Caki2 (cell line): ENCODE measurements at places on chromosomes 5 and 9. TPM values are rescaled to one million over a fixed set of nuclear protein-coding genes. Genes with fewer than 3 reads are reported as not detected.

- DNase-seq = peak; percentile 14
Measured at GRCh38 chr9:116632990-116633838, 53.9 kb upstream of the TRIM32 start.

DNA sequence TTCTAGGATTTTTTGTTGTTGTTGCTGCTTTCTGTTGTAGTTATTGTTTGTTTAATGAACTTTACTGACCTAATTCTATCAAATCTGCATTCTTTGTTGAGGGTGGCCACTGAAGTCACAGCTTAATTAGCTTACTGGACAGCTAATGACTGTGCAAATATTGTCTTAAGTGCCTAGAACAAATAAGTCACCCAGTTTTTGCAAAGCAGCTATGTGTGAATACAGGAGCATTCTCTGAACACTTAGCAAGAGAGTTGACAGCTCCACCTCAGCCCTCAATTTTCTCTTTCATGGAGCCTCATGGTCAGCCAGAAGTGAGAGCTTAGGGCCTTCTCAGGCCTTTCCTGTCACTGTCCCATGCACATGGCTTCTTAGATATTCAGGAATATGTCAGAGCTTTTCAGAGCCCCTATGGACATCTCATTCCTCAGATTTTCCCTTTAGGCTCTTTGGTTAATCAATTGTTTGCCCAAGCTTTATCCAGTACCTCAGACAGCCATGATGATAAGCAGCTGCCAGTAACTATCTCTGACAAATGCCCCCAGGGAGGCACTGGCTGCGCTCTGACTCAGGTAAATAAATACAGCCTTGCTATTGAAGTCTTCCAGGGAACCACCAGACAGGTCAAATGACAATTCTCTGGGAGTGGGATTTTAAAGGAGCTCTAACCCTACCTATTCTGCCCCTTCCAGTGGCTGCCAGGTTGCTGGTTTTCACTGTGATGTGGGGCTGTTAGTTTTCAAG, 241.4 kb upstream of the IL12B start:
- DNase-seq = peak; percentile 20

DNA sequence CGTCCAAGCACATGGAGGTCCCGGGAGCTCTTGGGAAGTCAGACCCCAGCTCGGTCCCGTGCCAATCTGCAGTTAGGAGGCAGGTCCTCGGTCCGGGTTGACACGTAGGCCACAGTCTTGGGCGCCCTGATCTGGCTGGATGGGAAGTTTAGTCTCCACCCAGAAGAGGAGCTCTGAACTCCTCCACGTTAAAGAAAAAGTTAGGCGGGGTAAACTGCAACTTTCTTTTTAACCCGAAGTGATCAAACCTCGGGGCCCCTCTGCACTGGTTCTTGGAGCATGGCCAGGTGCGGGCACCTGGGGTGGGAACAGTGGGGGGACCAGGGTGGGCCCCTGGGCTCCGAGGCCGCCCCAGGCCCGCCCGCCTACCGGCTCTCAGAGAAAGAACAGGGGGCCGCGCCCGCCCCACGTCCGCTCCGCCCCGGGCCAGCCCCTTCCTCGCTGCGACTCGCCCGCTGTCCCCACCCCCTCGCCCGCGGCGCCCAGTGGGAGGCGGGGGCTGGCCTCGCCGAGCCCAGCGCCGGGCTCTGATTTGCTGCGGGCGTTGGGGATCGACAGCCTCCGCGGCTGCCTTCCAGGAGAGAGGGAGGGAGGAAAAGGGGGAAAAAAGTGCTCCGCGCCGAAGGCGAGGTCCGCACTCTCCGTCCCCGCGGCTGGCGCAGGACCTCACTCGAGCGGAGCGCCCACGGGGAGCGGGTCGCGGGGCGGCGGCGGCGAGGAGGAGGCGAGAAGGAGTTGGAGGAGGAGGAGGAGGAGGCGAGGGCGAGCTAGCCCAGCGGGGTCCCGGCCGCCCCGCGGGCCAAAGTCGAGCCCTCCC, at the start of gene COL5A1:
Gene COL5A1 (plus strand): TSS at position 631 of the 817 bp plus-strand sequence. CDS start 385 bp downstream, outside the sequence.
- peak; percentile 90 for DNase-seq

DNA sequence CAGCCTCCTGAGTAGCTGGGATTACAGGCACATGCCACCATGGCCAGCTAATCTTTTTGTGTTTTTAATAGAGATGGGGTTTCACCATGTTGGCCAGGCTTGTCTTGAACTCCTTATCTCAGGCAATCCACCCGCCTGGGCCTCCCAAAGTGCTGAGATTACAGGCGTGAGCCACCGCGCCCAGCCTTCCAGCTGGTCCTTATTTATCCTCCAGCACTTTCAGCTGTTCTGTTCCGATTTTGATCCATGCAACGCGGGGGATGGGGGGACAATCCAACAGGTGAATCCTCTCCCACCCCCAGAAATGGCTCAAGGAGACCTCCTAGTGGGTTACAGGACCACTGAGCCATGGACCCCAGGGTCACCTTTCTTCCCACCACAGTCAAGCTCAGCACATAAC, 14.7 kb upstream of the CDKN2AIPNL start:
- no peak for DNase-seq

DNA sequence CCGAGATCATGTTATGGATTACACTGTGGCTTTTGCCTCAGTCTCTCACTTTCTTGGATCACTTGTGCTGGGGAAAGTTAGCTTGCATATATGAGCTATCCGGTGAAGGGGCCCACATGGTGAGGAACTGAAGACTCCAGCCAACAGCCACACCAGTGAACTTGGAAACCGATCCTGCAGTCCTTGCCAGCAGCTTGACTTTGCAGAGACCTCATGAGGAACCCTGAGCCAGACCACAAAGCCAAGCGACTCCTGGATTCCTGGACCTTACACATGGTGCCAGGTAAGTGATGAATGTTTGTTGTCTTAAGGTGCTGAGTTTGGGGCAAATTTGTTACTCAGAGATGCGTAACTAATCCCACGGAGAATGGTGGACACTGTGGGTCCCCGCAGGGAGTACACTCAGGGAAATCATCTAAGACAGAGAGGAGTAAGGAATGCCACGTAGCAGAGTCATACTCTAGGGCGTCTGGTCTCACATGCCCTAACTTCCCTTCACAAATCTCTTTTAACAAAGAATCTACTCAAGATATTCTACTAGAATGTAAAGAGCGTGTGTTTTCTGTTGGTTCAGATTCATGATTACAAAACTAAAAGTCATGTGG, 76.5 kb upstream of the PJA2 start:
- DNase-seq = no peak

- no peak for DNase-seq
Measured at GRCh38 chr5:14706615-14707021, 42.1 kb downstream of the OTULIN start.

- no peak for DNase-seq
Measured at GRCh38 chr5:58674711-58675110, 91.8 kb downstream of the RAB3C start.

GRCh38 chr5:173720286-173720952, 104.0 kb upstream of the BOD1 start:
- no peak for DNase-seq

- DNase-seq = peak; percentile 6
Measured at GRCh38 chr5:146825033-146825432, 53.5 kb downstream of the PPP2R2B start.

GRCh38 chr5:105993027-105993426, 1677.7 kb downstream of the EFNA5 start:
- DNase-seq = no peak

DNA sequence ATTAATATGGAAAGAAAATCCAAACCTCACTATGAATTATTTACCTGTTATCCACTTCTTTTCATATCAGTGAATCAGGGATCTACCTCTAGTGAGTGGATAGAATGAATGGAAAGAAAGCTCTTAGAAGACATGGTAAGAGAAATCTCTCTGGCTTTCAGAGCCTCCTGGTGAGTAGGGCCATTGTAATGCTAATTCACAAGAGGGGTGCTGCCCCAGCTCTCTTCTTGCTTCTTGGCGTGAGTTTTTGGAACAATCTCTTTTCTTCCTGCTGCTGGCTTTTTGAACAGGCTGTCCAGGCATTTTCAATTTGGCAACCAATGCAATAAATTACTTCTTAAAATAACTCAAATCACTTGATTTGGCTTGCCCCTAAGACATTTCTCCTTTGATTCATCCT, 49.9 kb upstream of the KCNN2 start:
- no peak for DNase-seq

- no peak for DNase-seq
Measured at GRCh38 chr5:52710972-52711596, 76.6 kb upstream of the ITGA1 start.

DNA sequence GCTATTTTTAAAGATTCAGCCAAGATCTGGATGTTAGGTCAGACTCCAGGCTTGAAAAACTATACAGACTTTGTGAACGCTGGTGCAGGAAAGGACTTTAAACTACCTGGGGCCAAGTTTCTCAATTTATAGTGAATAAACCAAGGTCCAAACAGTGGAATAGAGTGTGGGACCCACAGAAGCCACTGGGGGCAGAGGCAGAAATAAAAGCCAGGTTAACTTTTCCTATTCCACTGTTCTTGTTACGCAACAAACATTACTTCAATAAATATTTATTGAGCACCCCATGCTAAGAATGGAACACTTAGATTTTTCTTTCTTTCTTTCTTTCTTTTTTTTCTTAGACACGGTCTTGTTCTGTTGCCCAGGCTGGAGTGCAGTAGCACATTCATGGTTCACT, 11.0 kb upstream of the HAVCR1 start:
- DNase-seq = no peak

GRCh38 chr9:34218446-34218845, 39.6 kb downstream of the UBAP1 start:
- DNase-seq = no peak

DNA sequence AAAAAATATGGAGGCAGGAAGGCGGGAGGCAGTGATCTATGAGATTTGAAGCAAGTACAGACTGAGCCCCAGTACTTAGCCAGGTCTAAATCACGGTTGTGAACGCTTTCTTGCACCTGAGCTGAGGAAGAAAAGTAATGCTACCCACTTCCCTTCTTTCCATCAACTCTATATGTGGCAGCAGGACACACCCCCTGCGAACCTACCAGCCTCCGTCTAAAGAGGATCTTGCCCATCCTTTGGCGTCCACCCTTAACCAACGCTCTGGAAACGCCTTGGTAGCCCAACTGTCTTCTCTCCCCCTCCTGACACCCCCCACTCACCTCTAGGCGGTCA, 545 bp downstream of the HMGCS1 start:
- DNase-seq = no peak

GRCh38 chr9:88307136-88307535, 81.1 kb upstream of the SPIN1 start:
- DNase-seq = no peak

- DNase-seq = no peak
Measured at GRCh38 chr5:85814596-85814995, 803.1 kb upstream of the COX7C start.

GRCh38 chr5:169723103-169723831, 86.2 kb downstream of the DOCK2 start:
- no peak for DNase-seq

GRCh38 chr9:88531920-88532698, 2.9 kb upstream of the NXNL2 start:
- peak; percentile 87 for DNase-seq

GRCh38 chr9:37927132-37927531, 23.2 kb upstream of the SLC25A51 start:
- no peak for DNase-seq

- DNase-seq = no peak
Measured at GRCh38 chr9:93118863-93119702, 15.0 kb downstream of the NINJ1 start.

DNA sequence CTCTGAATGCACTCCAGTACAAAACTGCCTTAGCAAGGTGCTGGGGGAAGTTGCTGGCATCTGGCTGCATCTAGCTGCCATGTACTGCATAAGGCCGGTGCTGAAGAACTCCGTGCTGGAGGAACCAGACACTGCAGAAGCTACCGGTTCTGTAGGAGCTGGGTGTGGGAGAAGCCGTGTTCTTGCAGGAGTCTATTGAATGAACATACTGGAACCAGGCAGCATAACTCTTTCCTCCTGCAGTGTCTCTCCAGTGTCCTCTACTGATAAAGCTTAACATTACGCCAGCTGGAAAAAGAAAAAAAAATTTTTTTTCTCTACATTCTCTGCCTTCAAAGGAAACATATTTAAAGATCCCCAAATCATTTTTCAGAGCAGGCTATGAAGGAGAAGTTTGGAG, 38.5 kb downstream of the VPS13A start:
- DNase-seq = peak; percentile 4

GRCh38 chr9:136576269-136576626, 30.4 kb upstream of the NOTCH1 start:
- DNase-seq = peak; percentile 70

DNA sequence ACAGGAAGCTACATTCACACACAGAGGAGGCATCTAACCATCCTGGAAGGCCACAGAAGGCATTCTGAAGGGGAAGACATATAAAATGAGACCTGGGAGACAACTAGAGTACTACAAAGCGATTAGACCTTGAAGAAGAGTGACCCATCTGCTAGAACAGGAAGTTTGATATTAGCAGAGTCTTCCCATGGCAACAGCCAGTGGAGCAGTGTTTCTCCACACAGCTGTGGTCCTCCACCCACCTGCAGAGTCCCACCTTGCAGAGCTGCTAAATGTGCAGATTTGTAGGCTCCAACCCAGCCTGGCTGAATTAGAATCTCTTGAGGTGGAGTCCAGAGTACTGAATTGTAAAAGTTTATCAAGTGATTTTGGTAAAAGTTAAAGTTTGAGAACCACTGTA, 267.0 kb downstream of the CETN3 start:
- no peak for DNase-seq

GRCh38 chr5:181181650-181182565, 23.1 kb downstream of the TRIM7 start:
- peak; percentile 89 for DNase-seq

DNA sequence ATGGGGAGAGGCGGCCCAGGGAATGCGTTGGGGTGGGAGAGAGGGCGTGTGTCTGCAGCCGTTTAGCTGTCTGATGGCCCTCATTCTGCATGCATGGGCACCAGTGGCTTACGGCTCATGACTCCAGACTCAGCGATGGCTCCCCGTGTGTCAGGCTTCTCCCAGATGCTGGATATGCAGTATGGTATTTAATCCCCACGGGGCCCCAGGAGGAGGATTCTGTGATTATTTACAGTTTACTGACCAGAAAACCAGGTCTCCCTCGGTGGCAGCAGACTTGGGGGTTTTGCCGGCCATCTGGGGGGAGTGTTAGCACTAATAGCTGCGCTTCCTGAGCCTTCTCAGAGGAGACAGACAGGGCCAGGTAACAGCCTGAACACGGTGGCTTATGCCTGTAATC, 4.3 kb downstream of the PRDM12 start:
- no peak for DNase-seq

Gene OBP2B
- not detected in 2 replicates for total RNA-seq

Gene CDKN2AIPNL
- total RNA-seq = 62.5 and 74.1 TPM in 2 replicates

Gene IFNA2
- total RNA-seq = not detected in 2 replicates

Gene MYMK
- not detected in 2 replicates for total RNA-seq

Gene ADAMTS16
- total RNA-seq = 13.8 and 15.6 TPM in 2 replicates

Gene GRIN1
- total RNA-seq = not detected in 2 replicates

Gene LHX3
- total RNA-seq = not detected in 2 replicates

Gene EPB41L4B
- total RNA-seq = 2.7 and 4.4 TPM in 2 replicates

Gene IRX2
- not detected in 2 replicates for total RNA-seq

Gene RPL37
- total RNA-seq = 118 and 170 TPM in 2 replicates

Gene FAM53C
- total RNA-seq = 12.9 and 16.6 TPM in 2 replicates

Gene AGTPBP1
- total RNA-seq = 5.9 and 11.1 TPM in 2 replicates

Gene NUTM2F
- not detected in 2 replicates for total RNA-seq

Gene DOCK8
- total RNA-seq = 5.6 and 5.9 TPM in 2 replicates

Gene TAF11L5
- not detected in 2 replicates for total RNA-seq
